Adrenal gland (tissue), 19 donors: ENCODE measurements at places on chromosomes 11 and 22. TPM values are rescaled to one million over a fixed set of nuclear protein-coding genes. Genes with fewer than 3 reads are reported as not detected.

- no peaks in the 10 kb centered on the region for H3K36me3 ChIP-seq
- no peak for DNase-seq
- H3K27ac ChIP-seq: no peak overlapping the region
- no peaks in the 10 kb centered on the region for H3K4me1 ChIP-seq
These were observed 10.6 kb downstream of the PLET1 start for GRCh38 chr11:112249871-112250610.

DNA sequence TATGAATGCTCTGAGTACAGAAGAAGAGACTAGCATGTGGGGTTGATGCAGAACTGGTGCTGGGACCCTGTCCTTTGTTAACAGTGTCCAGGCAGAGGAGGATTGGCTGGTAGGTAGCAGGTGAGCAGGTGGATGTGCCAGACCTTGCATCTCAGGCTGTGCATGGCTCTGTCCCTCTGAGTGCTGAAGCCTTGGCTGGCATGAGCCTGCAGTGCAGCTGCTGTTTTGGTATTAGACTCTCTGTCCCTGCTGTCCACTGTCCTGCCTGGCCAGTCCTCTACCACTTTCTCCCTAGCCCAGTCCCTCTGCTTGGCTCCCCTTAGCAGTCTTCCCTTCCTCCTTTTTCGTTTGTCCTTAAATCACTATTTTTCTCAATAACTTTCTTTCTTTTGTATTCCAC, 213.6 kb upstream of the ZBED5 start:
- H3K4me3 ChIP-seq: no peak overlapping the region
- DNase-seq: no peak
- H3K27ac ChIP-seq: no peak overlapping the region

DNA sequence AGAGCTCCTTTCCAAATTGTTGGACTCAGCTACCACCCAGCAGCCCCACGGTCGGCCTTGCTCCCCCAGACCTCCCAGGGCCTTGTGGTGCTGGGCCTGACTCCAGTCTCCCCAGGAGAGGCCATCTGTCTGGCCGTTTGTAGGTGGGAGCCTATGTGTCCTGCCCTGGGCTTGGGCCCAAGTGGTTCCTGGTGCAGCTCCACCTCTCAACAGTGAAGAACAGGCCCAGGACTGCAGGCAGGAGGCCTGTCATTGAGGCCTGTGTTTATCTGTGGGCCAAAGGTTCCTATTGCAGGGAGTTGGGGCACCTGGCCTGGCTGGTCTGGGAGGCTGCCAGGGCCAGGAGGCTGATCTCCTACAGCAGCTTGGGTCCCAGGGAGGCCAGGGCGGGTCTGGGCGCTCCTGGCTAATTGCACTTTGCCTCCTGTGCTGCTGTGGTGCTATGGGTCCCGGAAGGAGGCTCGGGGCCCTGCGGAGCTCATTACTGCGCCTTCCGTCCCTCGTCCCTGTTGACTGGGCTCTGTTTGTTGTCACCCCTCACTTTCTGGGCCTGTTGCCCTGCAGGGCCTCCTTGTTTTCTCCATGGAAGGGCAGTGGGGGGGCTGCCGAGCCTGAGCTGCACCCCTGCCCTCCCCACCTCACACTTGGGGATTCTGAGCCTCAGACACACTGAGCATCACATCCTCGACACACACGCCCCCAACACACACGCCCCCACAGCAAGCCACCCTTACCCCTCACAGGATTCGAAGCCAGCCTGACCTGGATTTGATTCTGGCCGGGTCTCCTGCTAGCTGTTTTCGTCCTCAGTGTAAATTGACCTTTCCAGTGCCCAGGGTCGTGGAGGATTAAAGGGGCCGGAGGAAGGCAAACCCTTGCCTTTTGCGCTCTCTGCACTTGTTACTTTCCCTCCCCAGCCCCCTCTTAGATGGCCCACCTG, 6.8 kb upstream of the OMP start:
- no peaks in the 10 kb centered on the region for H3K4me1 ChIP-seq
- no peak for DNase-seq
- H3K27me3 ChIP-seq: no peaks in the 10 kb centered on the region
- no peaks in the 10 kb centered on the region for H3K36me3 ChIP-seq
- no peak overlapping the region for H3K4me3 ChIP-seq

GRCh38 chr22:27554106-27554811, 247.3 kb downstream of the MN1 start:
- H3K27ac ChIP-seq: no peak overlapping the region
- no peaks in the 10 kb centered on the region for H3K36me3 ChIP-seq
- no peaks in the 10 kb centered on the region for H3K4me1 ChIP-seq
- H3K4me3 ChIP-seq: no peak overlapping the region
- H3K27me3 ChIP-seq: no peaks in the 10 kb centered on the region

GRCh38 chr22:50536226-50536625, 6.4 kb upstream of the TYMP start:
- no peaks in the 10 kb centered on the region for H3K36me3 ChIP-seq
- no peak overlapping the region for H3K4me3 ChIP-seq
- H3K4me1 ChIP-seq: peaks cover 7% of the 10 kb centered on the region
- H3K27me3 ChIP-seq: no peaks in the 10 kb centered on the region

- H3K4me3 ChIP-seq: no peak overlapping the region
- H3K27me3 ChIP-seq: no peaks in the 10 kb centered on the region
- no peaks in the 10 kb centered on the region for H3K36me3 ChIP-seq
- H3K4me1 ChIP-seq: no peaks in the 10 kb centered on the region
These were observed 718.5 kb upstream of the ANO3 start for GRCh38 chr11:25613451-25613850.

Gene INPPL1
- total RNA-seq: 89.9 TPM

Gene WNT7B
- not detected for total RNA-seq

Gene KBTBD3
- 13.3 TPM for total RNA-seq

Gene ESAM
- 29.0 TPM for total RNA-seq

Gene RASL10A
- total RNA-seq: 1.5 TPM

Gene MS4A14
- total RNA-seq: 0.44 TPM
